ENCODE measurements at places on chromosomes 1 and 21.

- no peak for DNase-seq
These were observed 93.6 kb downstream of the SIM2 start for GRCh38 chr21:36792505-36792967.

GRCh38 chr1:56185493-56185892 is 393.9 kb downstream of the PLPP3 start:
- no peak for DNase-seq

GRCh38 chr1:203320591-203321272 is 15.4 kb downstream of the BTG2 start:
- DNase-seq, result no peak

- DNase-seq, result no peak
These were observed 1.2 kb upstream of the ADAM15 start for GRCh38 chr1:155049651-155050559.

DNA sequence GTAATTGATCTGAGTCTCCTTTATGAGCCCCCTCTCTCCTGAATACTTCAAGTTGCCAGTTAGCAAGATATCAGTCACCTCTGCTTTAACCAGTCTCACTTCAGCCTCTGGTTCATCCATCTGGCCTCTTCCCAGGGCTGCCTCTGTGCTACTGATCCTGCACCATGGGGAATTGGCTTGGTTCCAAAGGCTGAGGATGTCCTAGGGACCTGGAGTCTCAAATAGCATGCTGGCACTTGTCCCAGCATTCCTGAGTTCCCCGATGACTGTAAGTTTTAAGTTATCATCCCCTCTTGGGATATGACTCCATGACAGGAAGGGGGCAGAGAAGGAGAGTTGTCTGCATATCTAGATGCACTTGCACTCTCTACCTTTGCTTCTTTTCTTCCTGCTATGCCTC is 252.0 kb downstream of the PTBP2 start:
- DNase-seq, result no peak

GRCh38 chr1:44084998-44085675 is 33.5 kb upstream of the KLF17 start:
- no peak for DNase-seq

DNA sequence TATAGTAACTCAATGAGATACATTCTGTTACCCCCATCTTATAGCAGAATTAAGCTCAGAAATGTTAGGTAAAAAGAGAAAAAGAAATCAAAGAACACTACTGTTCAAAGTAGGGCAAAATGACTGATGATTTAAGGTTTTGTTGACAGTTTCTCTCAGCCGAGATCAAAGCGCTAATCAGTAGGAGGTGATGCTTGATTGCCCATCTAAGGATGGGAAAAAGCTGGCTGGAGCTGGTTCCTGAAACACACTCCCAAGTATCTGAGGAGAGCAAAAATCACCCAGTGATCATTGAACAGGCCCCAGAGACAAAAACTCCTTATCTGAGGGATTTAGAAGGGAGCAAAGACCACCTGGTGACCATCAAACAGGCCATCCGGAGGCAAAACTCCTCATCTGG is 64.5 kb upstream of the CSF1 start:
- no peak for DNase-seq

DNA sequence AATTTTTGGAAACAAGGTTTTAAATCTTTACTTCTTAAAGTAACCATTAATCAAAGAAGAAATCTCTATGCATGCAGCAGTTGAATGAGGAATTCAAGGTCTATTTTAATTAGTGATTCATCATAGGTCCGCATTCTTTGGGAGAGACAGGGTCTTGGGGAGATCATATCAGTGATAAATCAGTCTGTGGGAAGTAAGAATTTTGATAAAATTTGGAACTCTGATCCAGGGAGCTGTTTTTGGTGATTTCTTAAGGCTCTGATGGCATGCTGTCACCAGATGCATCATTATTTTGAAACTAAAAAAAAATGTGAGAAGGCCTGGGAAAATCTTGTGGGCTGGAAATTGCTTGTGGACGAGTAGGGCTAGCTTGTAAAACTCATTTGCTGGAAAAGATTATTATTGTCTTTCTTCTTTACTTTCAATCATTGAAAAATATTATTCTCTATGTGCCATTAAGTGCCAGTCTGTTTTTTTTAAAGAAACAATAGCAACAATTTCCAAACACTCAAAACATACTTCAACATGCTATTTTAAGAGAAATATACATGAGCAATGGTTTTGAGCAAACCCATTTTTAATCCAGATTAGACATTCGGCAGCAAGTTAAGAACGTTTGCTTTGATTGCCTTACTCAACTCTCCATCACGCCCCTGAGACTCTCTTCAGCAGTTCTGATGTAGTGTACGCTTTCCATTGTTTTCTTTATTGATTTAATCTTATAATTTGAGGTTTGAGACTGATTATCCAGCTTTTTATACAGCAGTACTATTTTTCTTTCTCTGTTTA is 62.6 kb downstream of the ZBTB18 start:
- DNase-seq, result no peak
